ENCODE measurements at places on chromosomes 12 and 14. TPM values are rescaled to one million over a fixed set of nuclear protein-coding genes. Genes with fewer than 3 reads are reported as not detected.

The RNASE7 gene
- total RNA-seq = 1.1 TPM

The CCDC177 gene
- not detected for total RNA-seq

DNA sequence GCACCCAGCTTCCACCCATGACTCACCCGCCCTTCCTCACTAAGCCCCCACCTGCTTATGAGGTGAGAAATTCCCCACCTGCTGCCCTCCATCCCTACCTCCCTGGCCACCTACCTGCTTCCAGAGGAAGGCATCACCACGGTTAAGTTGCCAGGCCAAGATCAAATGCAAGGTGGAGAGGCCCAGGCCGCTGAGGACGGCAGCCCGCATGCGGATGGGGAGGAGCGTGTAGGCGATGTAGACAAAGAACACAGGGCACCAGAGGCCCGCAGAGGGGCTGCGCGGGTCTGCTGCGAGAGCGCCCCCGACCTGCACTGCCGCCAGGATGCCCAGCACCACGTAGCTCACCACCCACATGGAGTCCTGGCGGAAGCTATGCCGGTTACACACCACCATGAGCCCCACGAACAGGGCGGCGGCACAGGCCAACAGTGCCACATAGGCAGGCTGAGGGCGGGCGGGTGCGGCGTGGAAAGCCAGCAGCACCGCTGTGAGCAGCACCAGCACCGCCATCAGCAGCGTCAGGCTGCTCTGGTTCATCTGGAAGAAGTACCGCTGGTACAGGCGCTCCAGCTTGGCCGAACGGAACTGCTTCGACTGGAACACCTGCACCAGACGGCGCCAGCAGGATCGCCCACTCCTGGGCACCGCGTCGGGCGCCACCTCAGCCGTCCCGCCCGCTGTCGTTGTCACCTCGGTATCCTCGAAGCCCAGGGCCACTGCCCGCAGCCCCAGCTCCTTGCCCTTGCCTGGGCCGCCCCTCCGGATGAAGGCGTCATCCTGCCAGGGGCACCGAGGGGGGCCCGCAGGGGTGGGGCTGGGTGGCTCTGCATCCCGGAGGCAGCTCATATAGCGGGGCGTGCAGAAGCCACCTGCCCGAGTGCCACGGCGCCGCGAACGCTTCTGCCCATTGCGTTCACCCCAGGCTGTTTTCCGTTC lies 6.2 kb downstream of the ADCY6 start:
- no peak for DNase-seq
- H3K27ac ChIP-seq = no peak overlapping the region
- peaks cover 72% of the 10 kb centered on the region for H3K4me1 ChIP-seq

DNA sequence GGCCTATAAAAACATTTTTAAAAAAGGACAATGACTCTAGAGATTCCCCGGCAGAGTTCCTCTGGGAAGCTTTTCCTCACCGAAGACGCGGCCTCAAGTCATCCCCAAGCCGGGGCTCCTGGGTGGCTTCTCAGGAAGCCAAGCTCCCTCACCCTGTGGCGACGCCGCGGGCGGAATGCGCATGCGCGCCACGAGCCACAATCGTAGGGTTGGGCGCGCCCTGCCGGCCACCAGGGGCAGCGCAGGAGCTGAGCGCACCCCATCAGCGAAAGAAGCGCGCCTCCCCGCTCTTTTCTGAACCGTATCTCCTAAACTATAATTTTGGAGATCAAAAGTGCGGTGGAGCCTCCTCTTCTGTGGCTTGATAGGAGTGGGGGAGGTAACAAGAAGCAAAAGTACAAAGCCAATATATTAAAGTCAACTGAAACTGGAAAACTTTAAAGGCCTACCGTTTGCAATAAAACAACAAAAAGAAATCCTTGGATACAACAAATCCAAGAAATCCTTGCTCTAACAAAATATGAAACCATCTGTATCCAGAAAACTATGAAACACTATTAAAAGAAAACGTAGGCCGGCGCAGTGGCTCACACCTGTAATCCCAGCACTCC lies 17.4 kb upstream of the CHFR start:
- DNase-seq = no peak
- peak overlapping the region; percentile 16 for H3K4me3 ChIP-seq
- H3K36me3 ChIP-seq = no peaks in the 10 kb centered on the region

- H3K4me1 ChIP-seq = no peaks in the 10 kb centered on the region
- no peak overlapping the region for H3K4me3 ChIP-seq
- DNase-seq = no peak
- H3K27me3 ChIP-seq = peaks cover 6% of the 10 kb centered on the region
- H3K27ac ChIP-seq = no peak overlapping the region
- H3K36me3 ChIP-seq = no peaks in the 10 kb centered on the region
These were observed 89.9 kb downstream of the NT5DC3 start for GRCh38 chr12:103751171-103751570.

DNA sequence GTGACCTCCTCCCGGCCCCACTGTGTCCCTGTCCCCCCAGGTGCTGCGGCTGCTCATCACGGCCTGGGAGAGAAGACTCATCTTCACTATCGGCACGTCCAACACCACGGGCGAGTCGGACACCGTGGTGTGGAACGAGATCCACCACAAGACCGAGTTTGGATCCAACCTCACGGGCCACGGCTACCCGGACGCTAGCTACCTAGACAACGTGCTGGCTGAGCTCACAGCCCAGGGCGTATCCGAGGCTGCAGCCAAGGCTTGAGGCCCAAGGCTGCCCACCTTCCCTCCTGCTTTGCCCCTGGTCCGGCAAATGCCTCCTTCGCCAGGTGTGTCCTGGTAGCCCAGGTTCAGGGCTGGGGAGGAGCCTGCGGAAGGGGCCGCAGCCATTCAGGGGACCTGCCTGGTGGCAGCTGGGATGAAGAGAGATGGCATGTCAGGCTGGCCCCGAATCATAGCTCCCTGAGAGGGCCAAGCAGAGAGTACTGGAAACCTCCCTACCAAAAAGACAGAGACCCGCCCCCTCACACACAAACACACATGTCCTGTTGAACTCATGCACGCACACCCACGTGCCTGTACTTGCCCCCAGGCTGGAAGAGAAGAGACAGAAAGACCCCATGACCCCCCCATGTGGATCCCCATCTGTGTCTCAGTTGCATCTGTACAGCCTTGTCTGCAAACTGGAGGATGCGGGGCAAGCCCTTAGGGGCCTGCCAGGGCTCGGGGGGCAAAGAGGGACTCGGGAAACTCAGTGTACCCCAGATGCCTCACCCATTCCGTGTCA lies 38.7 kb downstream of the RASAL1 start:
- H3K27ac ChIP-seq = no peak overlapping the region
- DNase-seq = no peak
- H3K27me3 ChIP-seq = no peaks in the 10 kb centered on the region
- H3K4me1 ChIP-seq = peaks cover 27% of the 10 kb centered on the region
- H3K36me3 ChIP-seq = no peaks in the 10 kb centered on the region

DNA sequence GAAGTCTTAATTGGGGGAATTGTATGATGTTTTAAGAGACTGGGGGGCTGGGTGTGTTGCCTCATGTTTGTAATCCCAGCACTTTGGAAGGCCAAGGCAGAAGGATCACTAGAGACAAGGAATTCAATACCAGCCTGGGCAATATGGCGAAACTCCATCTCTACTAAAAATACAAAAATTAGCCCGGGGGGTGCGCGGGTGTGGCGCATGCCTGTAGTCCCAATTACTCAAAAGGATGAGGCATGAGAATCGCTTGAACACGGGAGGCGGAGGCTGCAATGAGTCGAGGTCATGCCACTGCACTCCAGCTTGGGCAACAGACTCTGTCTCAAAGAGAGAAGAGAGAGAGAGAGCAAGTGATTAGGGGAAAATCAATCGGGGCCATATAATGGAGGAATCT lies 600.5 kb downstream of the SLC16A7 start:
- H3K36me3 ChIP-seq = no peaks in the 10 kb centered on the region
- DNase-seq = no peak
- H3K27ac ChIP-seq = no peak overlapping the region

- H3K27ac ChIP-seq = no peak overlapping the region
- no peak for DNase-seq
- H3K27me3 ChIP-seq = no peaks in the 10 kb centered on the region
- no peak overlapping the region for H3K4me3 ChIP-seq
- peaks cover 26% of the 10 kb centered on the region for H3K4me1 ChIP-seq
These were observed 8.5 kb downstream of the COX14 start for GRCh38 chr12:50120521-50120920.

- peaks cover 16% of the 10 kb centered on the region for H3K4me1 ChIP-seq
- H3K27ac ChIP-seq = peak overlapping the region; percentile 94
- H3K27me3 ChIP-seq = no peaks in the 10 kb centered on the region
- DNase-seq = no peak
These were observed 1.9 kb upstream of the PRKAG1 start for GRCh38 chr12:49020441-49020840.

DNA sequence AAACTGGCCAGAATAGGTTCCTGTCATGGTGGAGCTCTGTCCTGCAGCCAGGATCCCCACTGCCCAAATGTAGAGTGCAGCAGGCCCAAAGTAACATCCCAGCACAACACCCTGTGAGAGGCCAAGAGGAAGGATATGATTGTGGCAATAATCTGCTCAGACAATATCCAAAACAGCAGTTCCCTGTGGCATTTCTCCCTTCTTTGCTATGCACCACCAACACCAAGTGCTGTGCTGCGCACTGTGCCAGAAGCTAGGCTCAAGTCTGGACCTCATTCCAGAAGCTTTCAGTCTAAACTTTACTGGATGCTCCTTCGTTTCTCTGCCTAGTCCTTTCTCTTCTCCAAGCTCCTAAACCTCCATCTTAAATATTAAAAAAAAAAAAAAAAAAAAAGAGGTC lies 33.4 kb downstream of the SLC11A2 start:
- no peak overlapping the region for H3K4me3 ChIP-seq
- peaks cover 4% of the 10 kb centered on the region for H3K36me3 ChIP-seq
- H3K27me3 ChIP-seq = no peaks in the 10 kb centered on the region
- no peak overlapping the region for H3K27ac ChIP-seq
- H3K4me1 ChIP-seq = peaks cover 5% of the 10 kb centered on the region
- no peak for DNase-seq

DNA sequence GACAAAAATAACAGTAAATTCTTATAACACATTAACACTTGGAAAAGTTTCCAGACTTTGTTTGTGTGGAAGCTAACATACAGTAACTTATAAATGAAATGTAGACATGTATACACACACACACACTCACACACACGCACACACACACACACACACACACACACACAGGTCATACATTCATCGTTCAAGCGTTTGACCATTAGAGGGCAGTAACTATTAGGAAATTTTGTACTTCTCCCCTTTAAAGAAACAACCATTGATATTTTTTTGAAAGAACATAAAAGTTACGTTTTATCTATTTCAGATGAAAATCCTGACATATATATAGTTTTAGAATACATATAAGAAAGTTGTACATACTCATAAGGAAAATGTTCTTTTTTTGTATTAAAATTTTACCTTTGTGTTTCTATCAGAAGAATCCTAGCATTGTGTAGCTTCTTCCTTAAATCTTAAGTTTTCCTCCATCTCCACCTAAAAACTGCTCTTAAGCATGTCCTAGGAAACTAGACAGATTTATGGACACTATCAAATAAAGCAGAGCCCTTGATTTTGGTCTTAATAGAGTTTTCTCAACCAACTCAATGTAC lies 29.0 kb downstream of the PTPRQ start:
- no peaks in the 10 kb centered on the region for H3K4me1 ChIP-seq
- no peaks in the 10 kb centered on the region for H3K36me3 ChIP-seq
- DNase-seq = no peak
- no peak overlapping the region for H3K27ac ChIP-seq

DNA sequence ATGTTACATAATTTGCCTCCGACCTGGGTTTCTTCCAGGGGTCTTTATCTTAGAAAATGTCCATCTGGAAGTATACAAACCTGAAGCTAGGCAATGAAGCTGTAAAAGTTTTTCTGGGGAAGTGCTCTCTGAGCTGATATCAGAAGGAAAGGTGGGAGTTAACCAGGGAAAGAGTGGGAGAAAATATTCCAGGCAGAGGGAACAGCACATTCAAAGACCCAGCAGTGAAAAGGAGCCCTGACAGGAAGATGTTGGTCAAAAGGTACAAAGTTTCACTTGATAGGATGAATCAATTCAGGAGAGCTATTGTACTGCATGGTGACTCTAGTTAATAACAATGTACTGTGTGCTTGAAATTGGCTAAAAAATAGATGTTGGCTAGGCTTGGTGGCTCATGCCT lies 17.8 kb upstream of the CIT start:
- H3K4me1 ChIP-seq = no peaks in the 10 kb centered on the region
- DNase-seq = no peak
- no peak overlapping the region for H3K4me3 ChIP-seq
- H3K36me3 ChIP-seq = no peaks in the 10 kb centered on the region
- H3K27me3 ChIP-seq = no peaks in the 10 kb centered on the region
- no peak overlapping the region for H3K27ac ChIP-seq

The PROX2 gene
- total RNA-seq = not detected

GRCh38 chr14:55170526-55170925 lies 20.9 kb downstream of the DLGAP5 start:
- DNase-seq = no peak
- no peaks in the 10 kb centered on the region for H3K36me3 ChIP-seq
- no peaks in the 10 kb centered on the region for H3K4me1 ChIP-seq
- H3K27ac ChIP-seq = no peak overlapping the region

GRCh38 chr12:107384645-107385044 lies 291.3 kb upstream of the CRY1 start:
- no peaks in the 10 kb centered on the region for H3K36me3 ChIP-seq
- H3K27ac ChIP-seq = peak overlapping the region; percentile 88
- no peaks in the 10 kb centered on the region for H3K27me3 ChIP-seq
- no peak overlapping the region for H3K4me3 ChIP-seq
- DNase-seq = no peak

GRCh38 chr12:991350-992333 lies 619 bp downstream of the ERC1 start:
- H3K4me3 ChIP-seq = peak overlapping the region; percentile 98
- no peak for DNase-seq
- H3K27ac ChIP-seq = peak overlapping the region; percentile 99
- no peaks in the 10 kb centered on the region for H3K36me3 ChIP-seq

DNA sequence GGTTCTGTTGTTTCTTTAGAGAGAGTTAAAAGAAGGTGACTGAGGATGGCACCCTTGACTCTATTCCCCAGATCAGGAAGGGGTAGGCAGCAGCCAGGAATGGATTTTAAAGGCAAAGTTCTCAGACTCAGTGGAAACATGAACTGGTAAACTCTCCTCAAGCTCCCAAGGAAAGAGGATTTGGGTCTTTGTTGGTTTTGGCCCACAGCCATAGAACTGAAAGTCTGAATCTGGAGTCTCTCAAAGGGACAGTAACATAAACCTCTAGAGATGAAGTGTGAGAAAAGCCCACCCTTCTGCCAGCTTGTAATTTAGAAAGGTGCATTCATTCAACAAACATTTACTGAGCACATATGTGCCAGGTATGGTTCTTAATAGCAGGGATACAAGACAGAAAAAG lies 28.6 kb upstream of the BLTP3B start:
- no peaks in the 10 kb centered on the region for H3K27me3 ChIP-seq
- H3K36me3 ChIP-seq = peaks cover 8% of the 10 kb centered on the region
- no peak overlapping the region for H3K27ac ChIP-seq
- DNase-seq = no peak
- no peak overlapping the region for H3K4me3 ChIP-seq

DNA sequence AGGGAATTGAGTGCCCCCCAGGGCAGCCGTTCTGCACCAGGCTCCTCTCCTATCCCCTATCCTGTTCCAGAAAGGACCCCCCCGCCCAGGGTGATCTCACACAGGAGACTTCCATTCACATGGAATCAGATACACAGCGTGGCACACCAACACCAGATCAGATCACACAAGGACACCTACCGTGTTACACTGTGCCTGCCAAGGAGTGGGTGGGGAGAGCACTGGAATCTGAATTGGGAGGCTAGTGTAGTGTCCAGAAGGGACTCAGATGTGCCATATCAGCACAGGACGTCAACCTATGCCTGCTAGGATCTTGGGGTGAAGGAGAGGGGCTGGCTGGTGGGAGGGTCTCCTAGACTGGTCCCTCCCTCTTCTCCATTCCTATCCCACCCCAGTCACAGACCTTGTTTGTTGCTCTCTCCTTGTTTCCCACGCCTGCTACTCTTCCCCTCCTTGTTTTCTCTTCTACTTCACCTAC lies 2.3 kb downstream of the PTMS start:
- H3K36me3 ChIP-seq = peaks cover 4% of the 10 kb centered on the region
- peak overlapping the region; percentile 85 for H3K4me3 ChIP-seq
- no peaks in the 10 kb centered on the region for H3K27me3 ChIP-seq

The P2RX2 gene
- not detected for total RNA-seq
